ENCODE measurements at places on chromosomes 3 and 15.
A peak's percentile ranks its signal among the peaks of the same experiment; 100 is the strongest.

GRCh38 chr3:160454995-160455394 is 5.4 kb upstream of the TRIM59 start:
- DNase-seq = peak; percentile 93

GRCh38 chr3:88535563-88535962 is 385.8 kb downstream of the C3orf38 start:
- DNase-seq = no peak

DNA sequence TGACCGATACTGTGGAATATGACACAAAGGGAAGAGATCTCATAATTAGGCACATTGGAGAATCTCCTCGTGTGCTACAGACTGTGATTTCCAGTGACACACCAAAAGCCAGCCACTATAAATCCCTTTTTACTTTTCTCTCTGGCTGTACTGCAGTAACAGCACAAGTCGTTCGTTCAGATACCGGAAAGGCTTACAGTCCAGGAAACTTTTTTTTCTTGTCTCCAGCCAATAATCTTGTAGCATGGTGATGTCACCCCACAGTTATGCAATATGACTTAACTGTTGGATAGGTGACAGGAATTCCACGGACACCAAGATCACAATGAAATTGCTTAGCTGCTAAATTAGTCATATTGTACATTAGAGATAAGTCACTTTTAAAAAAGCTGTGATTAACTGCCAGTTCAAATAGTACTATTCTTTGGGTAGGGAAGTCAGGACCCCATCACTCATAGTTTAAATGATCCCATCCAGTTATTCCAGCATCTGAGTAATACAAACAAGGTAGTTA is 36.3 kb upstream of the TSC22D2 start:
- peak; percentile 51 for DNase-seq

- DNase-seq = peak; percentile 34
Measured at GRCh38 chr3:55725681-55726500, 238.8 kb upstream of the WNT5A start.

- DNase-seq = no peak
Measured at GRCh38 chr3:23867838-23868237, 49.0 kb downstream of the NKIRAS1 start.

GRCh38 chr15:69288531-69289341 is 10.0 kb upstream of the PAQR5 start:
- DNase-seq = no peak

DNA sequence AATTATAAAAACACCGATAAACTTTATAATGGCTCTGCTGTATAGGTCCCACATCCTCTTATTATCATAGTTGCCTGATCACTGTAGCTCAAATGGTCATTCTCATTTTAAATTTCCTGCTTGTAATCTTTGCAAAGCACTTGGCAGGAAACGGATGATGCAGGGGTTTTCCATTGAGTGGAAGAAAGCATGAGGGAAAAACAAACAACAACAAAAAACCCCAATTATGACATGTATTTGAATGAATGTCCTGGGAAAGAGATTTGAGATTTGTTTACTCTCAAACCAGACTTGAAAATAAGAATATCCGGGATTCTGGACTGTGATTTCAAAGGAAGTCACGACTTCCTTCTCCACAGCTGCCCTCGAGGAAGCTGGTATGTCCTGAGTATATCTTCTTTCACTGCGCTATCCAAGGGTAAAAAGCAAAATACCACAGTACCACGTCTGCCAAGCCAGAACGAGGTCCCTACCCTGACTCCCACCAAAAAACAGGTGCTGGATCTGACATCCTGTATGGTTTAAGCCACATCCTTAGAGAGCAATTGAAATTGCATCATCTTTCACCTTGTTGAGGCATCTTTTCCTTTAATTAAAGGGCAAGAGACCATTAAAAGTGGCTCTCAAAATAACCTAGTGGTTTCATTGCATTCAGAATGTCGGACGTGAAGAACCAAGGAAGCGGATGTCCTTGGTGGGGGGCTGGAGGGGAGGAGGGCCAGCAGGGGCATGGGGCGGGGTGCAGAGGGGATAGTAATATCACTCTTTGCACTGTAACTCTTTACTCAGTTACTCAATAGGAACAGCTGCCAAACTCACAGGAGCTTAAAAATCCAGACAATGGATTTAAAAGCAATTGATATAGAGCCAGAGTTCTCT is 13.5 kb upstream of the TIPIN start:
- no peak for DNase-seq

DNA sequence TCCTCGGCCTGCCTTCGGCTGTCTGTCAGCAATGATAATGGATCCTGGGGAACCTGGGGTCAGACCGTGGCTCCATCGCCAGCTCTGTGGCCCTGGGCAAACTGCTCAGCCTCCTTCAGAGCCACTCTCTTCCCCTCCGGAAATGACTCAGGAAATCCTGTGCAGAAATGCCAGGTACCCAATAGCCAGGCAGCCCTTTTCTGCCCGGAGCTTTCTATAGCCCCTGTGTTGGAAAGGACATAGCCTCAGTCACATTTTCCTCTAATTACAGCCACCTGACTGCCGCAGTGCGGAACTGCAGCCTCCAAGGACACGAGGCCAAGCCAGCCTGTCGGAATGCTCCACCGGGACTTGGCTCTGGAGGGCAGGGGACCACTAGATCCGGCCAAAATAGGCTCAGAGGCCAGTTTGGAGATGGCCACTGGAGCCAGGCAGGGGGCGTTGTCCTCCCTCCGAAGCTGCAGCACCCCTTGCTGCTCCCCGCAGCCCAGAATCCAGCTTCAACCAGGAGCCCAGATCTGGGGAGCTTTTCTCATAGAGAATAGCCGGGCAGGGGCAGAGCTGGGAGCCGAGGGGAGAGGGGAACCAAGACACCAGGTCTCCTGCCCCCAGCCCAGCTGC is 11.6 kb upstream of the ZXDC start:
- DNase-seq = no peak

DNA sequence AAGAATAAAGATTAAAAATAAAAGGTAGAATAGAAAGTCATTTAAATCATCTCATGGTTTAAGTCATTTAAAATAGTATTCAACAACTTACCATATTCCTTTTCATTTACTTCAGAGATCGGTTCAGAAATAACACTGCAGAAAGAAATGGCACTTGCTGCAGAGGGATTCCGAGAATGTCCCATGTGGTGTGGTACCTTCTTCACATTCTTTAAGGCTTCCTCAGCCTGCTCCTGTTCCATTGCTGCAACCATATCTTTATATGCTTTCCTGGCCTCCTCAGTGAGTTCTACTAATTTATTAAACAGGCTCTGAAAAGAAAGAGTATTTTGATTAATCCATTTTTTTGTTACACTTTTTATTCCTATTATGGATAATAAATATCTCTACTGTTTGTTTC is 32.6 kb upstream of the SHC4 start:
- DNase-seq = no peak

DNA sequence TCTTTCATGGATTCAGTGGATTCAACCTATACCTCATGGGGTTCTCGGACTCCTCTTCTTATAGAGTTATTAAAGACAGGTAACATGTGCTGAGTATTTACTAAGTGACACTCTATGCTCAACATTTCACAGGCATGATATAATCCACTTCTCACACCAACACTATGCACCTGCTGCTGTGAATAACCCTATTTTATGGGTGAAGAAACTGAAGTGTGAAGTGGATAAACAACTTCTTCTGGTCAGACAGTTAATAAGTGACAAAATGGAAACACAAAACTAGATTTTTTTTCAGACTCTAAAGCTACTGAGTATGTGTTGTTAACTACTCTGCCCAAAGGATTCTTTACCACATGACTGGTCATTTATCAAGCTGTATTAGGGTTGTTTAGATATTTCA is 403.5 kb downstream of the DIPK2A start:
- no peak for DNase-seq

DNA sequence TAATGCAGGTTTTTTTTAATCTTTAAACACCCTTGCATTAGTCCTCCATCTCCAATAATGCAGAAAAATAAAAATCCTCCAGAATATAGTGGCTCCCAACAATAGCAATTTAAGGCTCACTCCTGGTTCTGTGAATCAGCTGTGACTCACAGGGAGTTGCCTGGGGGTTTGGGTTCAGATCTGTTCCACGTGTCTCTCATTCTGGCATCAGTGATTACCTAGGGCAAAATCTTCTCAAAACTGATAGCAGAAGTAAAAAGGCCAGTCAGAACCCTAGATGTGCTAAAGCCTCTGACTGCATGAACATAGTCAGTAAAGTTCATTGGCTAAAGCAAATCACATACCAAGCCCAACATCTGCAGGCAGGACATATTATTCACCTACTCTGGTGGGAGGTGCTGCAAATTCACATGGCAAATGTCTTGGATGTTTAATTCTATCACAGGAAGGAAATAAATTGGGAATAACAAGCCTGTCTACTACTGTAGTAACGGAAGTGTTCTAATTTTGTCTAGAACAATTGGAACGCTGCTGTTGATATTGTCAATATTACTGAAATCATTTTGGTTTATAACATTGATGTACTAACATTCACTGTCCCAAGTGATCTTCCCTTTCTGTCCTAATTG is 364.1 kb upstream of the CNTN4 start:
- DNase-seq = no peak

GRCh38 chr3:105836533-105836932 is 32.3 kb downstream of the CBLB start:
- DNase-seq = no peak

DNA sequence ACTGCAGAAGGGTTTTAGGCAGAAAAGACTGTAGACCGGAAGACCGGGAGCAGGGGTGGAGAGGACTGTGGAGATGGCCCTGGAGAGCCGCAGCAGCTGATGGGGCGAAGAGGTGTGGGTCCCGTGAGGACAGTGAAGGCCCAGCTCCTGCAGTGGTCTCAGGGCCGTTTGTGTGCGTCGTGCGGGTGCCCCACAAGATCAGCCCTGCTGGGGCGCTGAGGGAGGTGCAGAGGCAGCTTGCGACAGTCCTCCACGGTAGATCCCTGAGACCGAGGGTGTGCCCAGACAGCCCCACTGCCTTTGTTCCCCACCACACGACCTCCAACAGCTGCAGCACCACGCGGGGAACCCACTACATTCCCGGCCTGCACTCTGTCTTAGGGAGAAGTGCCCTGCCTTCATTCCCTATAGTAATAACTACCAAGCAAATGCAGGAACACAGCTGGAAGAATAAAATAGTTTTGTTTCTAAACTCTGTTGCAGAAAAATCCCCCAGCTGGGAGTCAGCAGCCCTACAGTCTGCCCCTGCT is 19.0 kb upstream of the CRABP1 start:
- no peak for DNase-seq

DNA sequence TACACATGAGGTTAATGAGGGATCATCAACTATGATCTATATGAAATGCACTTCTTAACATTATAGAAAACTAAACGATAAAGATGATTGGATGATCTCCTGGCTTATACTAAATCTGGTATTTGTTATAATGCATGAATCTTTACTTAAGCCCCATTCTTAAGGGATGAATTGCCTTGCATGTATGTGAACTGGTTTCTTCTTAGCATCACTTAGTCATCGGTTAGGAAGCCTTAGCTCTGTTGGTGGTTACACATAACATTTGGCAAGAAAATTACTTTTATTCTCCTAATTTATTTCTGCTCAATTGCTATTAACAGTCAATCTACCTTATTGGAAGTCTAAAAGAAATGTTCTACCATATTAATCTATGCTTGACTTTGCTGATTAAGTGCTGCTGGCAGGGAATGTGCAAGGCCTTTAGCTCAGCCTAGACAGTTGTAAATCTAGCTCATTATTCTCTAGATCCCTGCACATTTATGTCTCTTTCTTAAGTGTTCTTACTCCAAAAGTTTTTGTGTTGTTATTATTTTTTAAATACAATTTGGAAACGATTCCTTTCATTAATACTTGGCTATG is 356.0 kb downstream of the ZPLD1 start:
- DNase-seq = no peak

DNA sequence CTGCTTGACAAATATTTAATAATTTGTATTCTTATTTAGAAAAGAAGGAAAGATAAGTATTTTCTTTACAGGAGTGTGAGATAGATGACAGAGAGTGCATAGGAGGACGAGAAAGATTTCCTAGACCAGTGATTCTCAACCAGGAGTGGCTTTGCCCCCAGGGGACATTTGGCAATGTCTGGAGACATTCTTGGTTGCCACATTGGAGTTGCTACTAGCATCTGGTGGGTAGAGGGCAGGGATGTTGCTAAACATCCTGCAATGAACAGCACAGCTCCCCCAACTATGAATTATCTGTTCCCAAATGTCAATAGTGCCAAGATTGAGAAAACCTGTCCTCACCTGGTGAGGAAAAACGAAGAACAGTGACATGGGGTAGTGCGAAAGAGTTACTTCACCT is 30.8 kb upstream of the MINAR1 start:
- no peak for DNase-seq

DNA sequence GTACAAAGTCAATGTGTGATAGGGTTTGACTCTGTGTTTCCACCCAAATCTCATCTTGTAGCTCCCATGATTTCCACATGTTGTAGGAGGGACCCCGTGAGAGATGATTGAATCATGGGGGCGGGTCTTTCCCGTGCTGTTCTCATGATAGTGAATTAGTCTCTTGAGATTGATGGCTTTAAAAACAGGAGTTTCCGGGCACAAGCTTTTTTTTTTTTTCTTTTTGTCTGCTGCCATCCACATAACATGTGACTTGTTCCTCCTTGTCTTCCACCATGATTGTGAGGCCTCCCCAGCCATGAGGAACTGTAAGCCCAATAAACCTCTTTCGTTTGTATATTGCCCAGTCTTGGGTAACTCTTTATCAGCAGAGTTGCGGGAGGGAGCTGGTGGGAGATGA is 259.6 kb downstream of the TUSC7 start:
- DNase-seq = no peak

DNA sequence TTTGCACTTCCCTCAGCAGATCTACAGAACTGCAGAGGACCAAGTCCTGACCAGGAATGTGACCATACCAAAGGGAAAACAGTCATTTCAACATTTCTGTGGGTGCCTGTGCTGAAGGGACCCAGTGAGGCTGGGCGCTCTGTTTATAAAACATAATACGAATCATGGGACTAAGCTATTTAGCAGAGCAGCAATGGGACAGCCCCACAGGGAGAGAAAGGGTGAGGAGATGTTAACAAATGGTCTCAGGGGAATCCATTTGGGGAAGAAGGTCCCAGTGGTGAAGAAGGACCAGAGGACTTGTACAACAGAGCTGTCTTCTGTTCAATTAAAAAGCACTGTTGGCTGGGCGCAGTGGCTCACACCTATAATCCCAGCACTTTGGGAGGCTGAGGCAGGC is 1025.4 kb downstream of the FHIT start:
- DNase-seq = no peak

GRCh38 chr15:36401586-36401966 is 177.8 kb upstream of the CDIN1 start:
- DNase-seq = no peak

DNA sequence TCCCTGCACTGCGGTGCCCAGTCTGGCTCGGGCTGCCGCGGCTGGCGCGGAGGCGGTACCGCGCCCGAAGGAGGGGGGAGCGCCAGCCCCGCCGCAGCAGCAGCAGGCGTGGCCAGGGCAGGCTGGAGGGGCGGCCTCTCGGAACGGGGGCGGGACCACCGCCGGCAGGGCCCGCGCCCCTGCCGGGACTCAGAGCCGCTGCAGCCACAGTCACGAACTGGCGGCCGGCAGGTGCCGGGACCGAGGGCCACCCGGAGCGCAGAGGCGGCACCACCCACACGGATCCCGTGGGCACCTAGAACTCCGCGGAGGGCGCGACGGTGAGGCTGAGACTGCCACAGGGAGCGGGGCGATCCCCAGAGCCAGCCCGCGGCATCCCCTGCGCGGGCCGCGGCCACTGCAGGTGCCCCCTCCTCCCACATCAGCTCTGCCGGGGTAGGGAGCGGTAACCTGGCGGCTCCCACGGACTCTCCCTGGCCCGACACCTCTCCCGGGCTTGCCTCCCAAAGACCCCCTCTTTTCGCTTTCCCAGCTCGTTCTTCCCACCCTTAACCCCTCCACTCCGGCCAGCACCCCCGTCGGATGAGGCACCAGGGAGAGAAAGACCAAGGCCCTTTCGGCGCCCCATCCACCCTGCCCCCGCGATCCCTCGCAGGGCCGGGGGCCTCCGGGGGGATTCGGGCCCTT is at the start of gene VWA5B2:
Gene VWA5B2, plus strand, starts transcription at position 192 of the 687 bp plus-strand sequence. CDS start 944 bp downstream, outside the sequence.
- peak; percentile 82 for DNase-seq

Data from NCI-H2171 treated with DMSO at 0.1 percent for 48 hours (cell line).